ENCODE measurements at places on chromosomes 7 and 10.

DNA sequence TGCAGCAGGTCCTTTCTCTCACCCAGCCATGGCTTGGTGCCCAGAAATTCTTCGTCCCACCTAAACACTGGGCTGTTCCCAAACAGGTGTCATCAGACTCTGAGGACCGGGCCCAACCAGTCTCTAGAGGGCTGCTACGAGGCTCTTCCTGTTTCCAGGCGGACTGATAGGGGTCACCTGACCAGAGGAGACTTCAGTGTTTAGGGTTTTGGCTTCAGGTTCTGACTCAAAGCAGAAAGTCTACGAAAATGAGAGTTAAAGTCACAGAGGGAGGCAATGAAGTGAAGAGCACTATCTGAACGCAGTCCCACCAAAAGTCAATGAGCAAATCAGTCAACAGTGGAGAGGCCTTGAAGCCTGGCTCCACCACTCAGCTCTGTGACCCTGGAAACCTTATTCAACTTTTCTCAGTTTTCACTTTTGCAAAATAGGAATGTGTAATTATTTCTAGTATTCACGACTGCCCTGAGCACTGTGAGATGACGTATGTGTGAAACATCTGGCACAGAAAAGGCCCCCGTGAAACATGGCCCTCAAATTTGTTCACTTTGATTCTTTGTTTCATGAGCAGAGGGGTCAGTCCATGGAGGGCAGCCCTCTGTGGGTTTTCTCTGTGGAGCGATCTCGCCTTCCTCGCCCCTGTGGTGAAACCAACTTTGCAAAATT lies 189.9 kb upstream of the PDE1C start:
- DNase-seq = no peak

DNA sequence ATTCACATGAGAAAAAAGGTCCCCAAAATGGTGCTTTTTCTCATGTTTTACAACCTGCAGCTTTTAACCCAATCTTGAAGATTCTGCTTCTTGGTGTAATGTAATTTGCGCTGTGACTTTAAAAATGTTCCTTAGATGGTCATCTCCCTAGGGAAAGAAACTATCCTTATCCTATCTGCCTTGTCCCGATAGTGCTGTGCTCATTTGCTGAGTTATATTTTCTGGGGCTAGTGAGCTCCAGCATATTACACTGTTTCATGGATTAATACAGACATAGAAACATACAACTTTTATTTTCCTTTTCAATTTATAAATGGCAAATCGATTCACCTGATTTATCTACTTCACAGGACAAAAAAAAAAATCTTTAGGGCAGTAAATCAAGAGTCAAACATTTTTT lies 2.8 kb downstream of the WAPL start:
- no peak for DNase-seq

DNA sequence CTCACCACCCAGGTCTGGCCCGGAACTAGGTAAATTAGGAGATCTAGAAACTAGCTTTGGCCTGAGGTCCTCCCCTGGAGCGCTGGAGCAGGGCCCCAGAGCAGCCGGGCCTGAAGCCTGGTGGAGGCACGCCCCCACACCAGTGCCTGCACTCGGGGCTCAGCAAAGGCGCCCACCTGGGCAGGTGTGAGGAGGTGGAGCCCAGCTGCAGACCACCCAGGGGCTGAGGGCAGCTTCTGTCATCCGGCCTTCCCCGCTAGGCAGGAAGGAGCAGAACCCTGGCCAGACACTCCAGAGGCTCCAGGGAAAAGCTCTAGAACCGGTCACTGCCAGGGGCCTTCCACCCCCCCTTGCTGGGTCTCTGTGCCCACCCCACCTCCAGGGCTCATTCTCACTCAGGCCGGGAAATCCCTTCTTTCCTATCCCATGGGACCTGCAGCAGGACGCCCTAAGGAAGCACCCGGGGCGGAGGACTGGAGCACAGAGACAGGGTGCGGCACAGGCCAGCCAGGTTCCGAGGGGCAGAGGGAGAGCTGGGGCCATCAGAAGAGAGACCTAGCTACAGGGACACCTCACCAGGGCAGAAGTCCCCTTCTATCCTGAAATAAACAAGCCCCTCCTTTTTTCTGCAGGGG lies 161.2 kb downstream of the NRF1 start:
- DNase-seq = no peak

DNA sequence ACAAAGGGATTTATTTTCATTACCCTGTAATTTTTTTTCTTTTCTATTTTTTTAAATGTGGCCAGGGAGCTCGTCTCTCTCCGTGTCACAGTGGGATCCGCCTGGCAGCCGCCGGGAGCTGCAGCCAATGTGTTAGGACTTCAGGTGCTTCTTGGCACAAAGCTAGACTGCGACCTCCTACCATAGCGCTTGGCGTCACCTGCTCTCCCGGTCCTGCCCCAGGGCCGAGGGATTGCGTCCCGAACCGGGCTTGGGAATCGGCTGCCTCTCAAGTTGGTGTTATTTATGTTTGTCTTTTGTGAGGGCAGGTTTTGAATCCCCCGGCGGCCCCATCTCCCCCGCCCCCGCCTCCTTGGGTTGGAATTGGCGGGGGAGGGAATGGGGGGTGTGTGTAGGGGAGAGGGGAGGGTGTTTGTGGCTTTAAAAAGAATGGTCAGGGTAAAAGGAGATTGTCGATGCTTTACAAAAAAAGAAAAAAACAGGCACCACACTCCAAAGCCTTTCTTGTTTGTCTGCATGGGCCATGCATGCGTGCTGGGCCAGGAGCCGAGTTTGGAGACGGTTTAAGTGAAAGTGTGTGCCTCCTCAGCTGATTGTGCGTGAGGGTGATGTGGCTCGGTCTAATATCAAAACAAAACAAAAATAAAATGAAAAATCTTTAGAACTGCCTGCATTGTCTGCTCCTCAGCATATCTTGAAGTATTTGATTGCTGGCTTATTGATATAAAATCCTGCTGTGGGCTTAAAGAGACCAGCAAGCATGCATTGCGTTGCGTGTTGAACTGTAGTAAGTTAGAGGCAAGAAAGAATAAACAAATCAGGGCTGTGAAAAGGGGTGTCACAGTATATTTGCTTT lies 1.2 kb downstream of the PPP1R9A start:
- DNase-seq = no peak

- no peak for DNase-seq
Observed at GRCh38 chr10:133536198-133536597, 9.0 kb downstream of the CYP2E1 start.

DNA sequence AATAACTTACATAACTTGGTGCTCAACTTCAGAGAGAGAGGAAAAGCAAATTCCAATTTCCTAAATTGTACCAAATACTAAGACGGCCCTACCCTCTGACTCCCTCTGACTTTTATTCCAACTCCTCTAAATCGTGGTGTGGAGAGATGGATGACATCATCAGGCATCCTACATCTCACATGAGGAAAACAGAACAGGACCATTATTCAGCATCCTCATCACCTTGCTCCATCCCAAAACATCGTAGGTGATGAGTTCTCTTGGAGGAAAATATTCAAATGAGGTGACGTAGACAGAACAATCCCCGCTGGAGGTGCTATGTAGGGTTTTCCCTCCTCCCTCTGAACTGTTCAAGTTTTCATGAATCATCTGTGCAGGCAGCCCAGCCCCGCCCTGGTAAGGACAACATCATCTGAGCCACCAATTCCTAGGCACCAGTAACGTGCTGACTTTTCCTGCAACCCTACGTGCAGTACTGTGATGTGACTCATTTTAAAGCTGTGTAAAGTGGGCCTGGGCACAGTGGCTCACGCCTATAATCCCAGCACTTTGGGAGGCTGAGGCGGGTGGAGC lies 167.2 kb downstream of the CALN1 start:
- no peak for DNase-seq

GRCh38 chr7:1122832-1123501 lies 35.1 kb downstream of the GPER1 start:
- DNase-seq = no peak

- DNase-seq = no peak
Observed at GRCh38 chr7:17152721-17153120, 145.7 kb upstream of the AHR start.

DNA sequence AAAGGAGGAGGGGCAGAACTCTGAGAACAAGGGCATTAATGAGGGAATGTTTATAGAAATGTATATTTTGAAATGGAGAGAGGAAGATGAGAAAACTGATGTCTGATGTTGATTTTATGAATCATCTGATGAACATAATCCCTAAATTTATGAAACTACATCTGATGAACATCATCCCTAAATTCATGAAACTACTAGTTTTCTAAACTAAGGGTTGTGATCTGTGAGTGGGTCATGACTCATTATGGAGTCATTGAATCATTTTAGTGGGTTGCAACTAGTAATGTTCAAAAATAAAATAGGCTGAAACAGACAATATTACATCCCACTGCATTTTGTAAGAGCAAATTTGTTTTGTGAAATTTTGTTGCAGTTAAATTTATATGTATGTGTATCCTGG lies 442.6 kb upstream of the TEX47 start:
- no peak for DNase-seq

DNA sequence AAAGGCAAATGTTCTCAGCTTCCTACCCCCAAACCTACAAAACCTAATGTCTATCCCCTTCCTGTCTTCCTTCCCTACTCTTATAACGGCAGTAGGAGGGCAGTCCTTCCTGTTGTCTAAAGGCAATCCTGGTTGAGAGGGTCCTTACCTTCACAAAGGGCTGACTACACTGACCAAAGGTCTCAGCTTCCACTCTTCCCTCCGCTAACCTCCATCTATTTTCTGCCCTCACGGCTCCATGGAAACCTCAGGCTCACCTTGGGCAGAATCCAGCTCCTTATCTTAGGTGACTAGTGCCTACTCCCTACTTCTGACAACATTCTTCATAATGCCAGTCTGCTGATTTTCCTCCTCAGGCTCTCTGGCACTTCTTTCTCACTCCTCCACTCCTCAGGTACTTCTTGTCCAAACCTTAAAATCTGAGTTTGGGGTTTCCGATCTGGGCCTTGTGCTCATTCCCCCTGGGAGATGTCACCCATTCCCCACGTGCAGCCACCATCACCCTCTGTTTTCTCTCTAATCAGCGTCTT lies 542 bp downstream of the FBXL13 start:
- DNase-seq = no peak

GRCh38 chr10:11402392-11402791 lies 209.1 kb downstream of the USP6NL start:
- DNase-seq = no peak

DNA sequence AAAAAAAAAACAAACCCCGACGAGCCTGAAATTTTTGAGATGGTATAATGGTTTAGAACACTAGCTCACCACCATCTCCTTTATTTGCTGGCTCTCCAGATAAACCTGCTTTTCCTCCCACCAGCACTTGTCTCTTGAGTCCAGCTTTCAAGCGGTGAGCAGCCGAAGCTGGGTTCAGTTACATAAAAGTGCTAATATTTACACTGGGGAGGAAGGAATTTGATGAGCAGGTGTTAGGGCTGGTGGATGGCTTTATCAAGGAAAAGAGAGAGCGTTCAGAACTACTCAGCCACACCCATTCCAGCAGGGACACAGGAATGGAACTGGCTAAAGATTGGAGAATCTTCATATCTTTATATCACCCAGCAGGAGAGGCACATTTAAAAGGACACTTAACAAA lies 6.6 kb upstream of the CALML3 start:
- no peak for DNase-seq

GRCh38 chr7:159031135-159031701 lies 113.4 kb downstream of the VIPR2 start:
- peak; percentile 80 for DNase-seq

GRCh38 chr10:102948176-102948575 lies 30.1 kb downstream of the CNNM2 start:
- DNase-seq = no peak

DNA sequence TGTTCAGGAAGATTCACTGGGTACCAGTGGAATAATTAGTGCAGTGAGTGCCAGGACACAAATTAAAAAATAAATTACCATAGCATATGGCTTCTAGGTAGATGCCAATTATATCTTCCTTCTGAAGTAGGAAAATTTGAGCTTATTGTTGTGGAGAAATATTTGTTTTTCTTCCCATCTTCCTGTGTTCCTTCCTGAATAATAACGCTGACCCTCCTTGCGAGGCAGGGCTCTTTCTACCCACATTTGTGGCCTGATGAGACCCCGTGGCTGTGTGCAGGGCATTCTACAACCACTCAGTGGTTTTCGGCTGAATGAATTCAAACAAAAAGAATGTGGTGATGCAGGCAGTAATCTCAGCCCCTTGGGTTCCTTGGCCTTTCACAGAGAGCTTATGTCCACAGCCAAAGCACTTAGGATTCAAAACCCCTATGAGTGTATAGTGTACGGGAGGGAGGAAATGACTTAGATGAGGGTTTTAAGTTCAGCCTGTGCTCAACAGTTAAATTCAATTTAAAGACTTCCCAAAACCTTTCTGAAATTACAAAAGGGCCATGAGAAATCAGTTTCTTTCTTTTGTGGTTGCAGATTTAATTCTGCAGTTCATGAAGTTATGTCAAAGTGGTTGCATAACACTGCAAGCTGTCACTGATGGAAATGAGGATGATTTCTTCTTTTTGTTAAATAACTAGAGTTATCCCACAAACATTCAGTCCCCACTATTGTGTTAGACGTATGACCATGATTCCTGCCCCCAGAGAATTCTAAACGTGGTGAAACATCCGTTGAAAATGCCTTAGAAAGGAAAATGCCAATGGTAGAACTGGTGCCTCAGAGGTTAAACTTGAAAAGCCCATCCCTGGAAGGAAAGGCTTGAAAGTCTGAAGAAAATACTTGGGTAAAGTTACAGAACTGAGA lies 255.3 kb downstream of the FZD1 start:
- no peak for DNase-seq

DNA sequence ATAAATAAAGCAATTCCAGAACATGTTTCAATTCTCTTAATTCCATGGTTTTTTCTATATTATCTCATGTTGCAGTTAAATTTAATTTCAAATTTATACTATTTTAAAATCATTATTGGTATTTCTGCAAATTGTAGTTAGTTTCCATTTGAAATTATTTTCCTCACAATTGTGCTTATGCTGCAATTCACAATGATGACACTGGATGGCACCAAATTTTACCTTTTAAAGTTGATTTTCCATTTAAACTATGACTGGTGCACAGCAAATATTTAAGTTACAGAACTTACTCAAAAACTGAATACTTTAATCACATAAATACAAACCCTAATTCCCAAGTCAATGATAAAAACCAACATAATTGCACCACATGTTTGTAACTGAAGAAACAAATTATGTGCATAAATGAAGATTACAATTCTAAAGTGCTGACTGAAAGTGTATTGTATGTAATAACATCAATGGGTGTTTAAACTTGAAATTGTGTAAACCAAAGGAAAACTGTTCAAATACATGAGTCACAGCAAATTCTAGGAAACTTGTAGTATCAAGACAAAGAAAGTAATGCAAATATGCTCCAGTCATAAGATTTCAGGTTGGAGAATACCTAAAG lies 75.3 kb upstream of the AASS start:
- no peak for DNase-seq

- no peak for DNase-seq
Observed at GRCh38 chr10:32922170-32922569, 35.9 kb downstream of the ITGB1 start.

GRCh38 chr7:5435291-5436002 lies 11.8 kb upstream of the TNRC18 start:
- no peak for DNase-seq

GRCh38 chr7:151013733-151014497 lies 10.4 kb downstream of the ATG9B start:
- DNase-seq = peak; percentile 40

- DNase-seq = no peak
Observed at GRCh38 chr7:107233174-107233573, 64.4 kb downstream of the HBP1 start.

Data from ascending aorta (tissue), 2 donors.